NCI-H510A (cell line): ENCODE measurements at places on chromosomes 1 and 21.
A peak's percentile ranks its signal among the peaks of the same experiment; 100 is the strongest.

- no peak for DNase-seq
Observed at GRCh38 chr1:117001254-117001927, at the start of gene CD101. Gene CD101, plus strand, starts transcription at chr1:117001760. Its CDS starts 58 bp downstream, at chr1:117001818.

GRCh38 chr21:41422546-41423304 is 3.3 kb upstream of the MX1 start:
- no peak for DNase-seq

- no peak for DNase-seq
Observed at GRCh38 chr1:221913351-221913892, 171.5 kb upstream of the DUSP10 start.

GRCh38 chr1:98086796-98087441 is 166.1 kb upstream of the DPYD start:
- DNase-seq: no peak

GRCh38 chr1:87437663-87438295 is 109.1 kb downstream of the LMO4 start:
- DNase-seq: peak; percentile 0

- DNase-seq: no peak
Observed at GRCh38 chr1:243378669-243379068, 122.8 kb downstream of the SDCCAG8 start.

GRCh38 chr1:30417001-30417700 is 306.2 kb downstream of the MATN1 start:
- no peak for DNase-seq

DNA sequence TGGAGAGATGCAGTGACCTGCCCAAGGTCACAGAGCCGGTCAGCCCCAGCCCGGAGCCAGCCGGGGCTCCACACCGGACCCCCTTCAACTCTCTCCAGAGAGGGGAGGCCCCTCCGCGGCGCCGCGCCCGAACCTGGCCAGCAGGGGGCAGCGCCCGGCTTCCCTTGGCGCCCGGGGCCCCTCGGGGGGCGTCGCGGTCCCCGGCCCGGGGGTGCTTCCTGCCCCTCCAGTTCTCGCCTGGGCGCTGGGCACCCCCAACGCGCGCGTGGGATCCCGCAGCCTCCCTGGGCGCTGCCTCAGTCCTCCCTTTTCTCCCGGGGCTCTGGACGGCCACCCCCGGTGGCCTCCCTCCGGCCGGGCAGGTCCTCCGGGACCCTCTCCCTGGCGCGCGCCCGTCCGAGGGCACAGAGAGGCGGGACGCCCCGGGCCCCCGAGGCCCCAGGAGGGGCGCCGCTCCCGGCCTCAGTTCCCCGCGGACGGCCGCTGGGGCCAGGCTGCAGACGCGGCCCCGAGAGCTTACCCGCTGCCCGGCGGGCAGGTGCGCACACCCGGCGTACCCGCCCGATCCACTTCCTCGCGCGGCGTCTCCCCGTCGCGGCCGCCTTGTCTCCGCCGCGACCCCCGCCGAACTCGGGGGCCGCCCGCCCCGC is 406 bp downstream of the HTR1D start:
- no peak for DNase-seq

- no peak for DNase-seq
Observed at GRCh38 chr1:72763481-72763880, 481.1 kb upstream of the NEGR1 start.

DNA sequence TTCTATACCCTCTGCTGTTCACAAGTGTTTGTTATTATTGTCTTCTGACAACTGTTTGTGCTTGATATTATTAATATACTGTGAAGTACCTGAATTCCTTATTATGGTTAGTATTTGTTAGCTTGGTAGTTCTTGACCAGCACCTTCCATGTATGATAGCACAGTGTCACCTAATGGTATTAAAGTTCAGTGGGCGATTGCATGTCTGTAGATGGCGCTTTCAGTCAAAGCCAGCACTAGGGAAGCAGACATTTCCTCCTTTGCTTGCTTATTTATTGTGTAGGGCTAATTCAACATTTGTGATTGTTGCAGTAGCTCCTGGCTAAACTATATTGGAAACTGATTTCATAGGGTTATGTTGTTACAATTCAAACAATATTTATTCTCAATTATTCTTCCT is 218.0 kb downstream of the ZP4 start:
- DNase-seq: no peak

DNA sequence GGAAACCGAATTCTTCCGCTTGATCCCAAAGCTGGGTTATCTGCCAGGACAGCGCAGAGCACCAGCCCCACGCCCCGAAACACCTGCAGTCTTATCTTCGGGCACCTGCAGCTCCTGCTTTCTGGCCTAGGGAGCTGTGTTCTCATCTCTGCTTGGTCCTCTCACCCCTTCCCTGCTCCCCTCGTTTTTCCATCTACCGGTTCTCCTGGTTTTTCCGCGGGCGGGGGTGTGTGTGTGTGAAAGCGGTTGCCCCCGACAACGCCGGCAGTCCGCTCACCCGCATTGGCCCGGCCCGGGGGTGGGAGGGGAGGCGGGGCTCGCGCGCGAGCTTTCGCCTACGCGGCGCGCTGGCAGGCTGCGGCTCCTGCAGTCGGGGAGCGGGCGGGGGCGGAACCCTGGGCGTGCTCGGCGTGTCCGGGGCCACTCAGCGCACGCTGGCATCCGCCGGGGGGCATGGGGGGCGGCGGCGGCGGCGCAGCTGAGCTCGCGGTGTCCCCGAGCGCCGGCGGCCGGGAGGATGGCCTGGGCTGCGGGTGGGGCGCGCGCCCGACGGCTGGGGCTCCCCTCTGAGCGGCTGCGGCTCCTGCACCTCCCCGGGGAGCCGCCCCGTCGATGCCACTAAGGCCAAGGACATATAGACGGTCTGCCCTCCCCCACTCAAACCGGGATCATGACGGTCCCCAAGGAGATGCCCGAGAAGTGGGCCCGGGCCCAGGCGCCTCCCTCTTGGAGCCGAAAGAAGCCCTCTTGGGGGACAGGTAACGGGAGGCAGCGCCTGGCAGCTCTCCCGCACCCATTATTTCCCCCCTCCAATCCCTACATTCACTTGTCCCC is 3.2 kb downstream of the ATP8B2 start:
- peak; percentile 79 for DNase-seq

GRCh38 chr1:54998677-54999076 is at the start of gene BSND:
Gene BSND, plus strand, starts transcription at chr1:54998933. Its CDS starts 254 bp downstream, at chr1:54999187.
- no peak for DNase-seq

DNA sequence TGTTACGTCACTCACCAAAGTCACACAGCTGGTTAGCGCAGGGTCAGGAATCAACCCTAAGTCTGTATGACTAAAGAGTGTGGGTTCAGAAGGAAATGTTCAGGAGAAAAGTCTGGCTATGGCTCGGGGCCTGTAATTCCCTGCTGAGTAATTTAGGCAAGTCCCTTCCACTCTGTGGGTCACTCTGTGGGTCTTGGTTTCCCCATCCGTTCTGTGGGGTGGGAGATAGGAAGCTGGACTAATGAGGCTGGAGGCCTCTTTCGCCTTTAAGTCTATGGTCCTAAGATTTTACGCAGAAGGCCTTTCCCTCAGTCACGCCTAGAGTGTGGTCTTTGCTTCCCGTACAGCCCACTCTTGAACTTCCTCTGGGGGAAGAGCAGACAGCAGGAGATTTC is 14.3 kb upstream of the MED18 start:
- DNase-seq: no peak

GRCh38 chr1:208988811-208989222 is 594.7 kb upstream of the CAMK1G start:
- no peak for DNase-seq

- no peak for DNase-seq
Observed at GRCh38 chr1:93701629-93702028, 20.0 kb upstream of the BCAR3 start.

DNA sequence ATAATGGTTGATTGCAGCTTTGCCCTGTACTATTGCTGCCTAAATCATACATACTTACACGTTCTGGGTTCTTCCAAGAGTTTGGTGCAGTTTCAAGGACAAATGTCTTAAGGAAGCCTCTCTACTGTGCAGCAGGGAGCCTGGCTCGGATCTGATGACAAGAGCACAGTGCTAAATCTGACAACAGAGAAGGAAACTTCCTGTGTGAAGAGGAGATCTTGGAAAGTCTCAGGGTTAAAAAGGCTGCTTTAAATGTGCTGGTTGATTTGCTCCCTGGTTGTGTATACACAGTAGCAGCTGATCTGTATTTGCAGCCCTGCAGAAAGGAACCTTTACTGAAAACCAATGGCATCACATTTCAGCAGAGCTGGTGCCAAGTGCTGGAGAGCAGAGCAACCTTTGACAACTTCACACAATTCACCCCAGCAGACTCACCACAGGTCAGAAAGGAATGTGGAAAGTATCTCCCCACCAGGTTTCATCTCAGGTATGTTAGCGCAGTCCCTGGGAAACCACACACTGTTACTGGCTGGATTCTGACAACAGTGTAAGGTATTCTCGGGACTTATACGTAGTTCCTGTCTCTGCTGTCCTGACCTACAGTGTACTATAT is 355.0 kb upstream of the ESRRG start:
- peak; percentile 37 for DNase-seq

DNA sequence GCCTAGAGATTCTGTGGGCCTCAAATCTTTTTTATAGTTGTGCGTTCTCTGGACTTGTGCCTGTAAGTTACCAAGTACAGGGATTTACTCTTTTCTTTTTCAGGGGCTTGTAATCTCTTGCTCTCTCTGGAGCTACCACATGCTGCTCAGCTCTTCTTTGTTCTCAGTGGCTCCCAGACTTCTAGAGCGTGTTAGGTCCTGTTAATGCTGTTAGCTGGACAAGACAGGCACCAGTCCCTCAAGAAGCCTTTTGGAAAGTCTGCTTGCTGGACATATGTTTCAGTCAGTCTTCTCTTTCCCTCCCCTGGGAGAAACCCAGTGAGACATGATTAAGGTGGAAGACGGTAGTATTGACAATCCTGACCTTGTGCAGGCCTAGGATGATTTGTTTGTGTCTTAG is 29.4 kb downstream of the KCNK2 start:
- no peak for DNase-seq

- no peak for DNase-seq
Observed at GRCh38 chr1:245754463-245754961, 599.7 kb downstream of the KIF26B start.

DNA sequence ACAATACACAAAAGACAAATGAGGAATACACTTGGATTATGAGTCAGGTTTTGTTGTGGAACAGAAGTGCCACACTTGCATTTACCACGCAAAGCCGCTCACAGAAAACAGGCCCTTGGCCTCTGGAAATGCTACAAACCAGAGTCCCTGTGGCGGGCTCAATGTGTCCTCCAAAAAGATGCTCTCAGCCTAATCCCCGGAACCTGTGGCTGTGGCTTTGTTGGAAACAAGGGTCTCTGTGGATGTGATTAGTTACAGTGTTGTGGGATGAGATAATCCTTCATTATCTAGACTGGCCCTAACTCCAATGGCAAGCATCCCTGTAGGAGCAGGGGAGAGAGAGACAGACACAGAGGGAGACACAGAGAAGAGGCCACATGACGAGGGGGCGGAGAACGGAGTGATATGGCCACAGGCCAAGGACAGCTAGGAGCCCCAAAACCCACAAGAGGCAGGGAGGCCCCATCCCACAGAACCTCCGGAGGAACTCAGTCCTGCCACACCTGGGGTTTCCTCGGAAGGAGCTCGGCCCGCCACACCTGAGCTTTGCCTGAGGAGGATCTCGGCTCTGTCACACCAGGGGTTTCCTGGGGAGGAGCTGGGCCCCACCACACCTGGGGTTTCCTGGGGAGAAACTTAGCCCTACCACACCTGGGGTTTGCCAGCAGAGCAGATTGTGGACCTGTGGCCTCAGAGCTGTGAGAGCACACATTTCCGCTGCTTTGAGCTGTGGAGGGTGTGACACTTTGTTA is 55.4 kb downstream of the NPHP4 start:
- DNase-seq: no peak

- no peak for DNase-seq
Observed at GRCh38 chr1:226676381-226676780, 62.7 kb downstream of the ITPKB start.
